Stimulated activated CD8-positive, alpha-beta memory T cell treated with anti-CD3 and anti-CD28 coated beads, Interleukin-2, amount 100 ng/mL, for 48 hours (primary cell): ENCODE measurements at places on chromosomes 1 and 21.

DNA sequence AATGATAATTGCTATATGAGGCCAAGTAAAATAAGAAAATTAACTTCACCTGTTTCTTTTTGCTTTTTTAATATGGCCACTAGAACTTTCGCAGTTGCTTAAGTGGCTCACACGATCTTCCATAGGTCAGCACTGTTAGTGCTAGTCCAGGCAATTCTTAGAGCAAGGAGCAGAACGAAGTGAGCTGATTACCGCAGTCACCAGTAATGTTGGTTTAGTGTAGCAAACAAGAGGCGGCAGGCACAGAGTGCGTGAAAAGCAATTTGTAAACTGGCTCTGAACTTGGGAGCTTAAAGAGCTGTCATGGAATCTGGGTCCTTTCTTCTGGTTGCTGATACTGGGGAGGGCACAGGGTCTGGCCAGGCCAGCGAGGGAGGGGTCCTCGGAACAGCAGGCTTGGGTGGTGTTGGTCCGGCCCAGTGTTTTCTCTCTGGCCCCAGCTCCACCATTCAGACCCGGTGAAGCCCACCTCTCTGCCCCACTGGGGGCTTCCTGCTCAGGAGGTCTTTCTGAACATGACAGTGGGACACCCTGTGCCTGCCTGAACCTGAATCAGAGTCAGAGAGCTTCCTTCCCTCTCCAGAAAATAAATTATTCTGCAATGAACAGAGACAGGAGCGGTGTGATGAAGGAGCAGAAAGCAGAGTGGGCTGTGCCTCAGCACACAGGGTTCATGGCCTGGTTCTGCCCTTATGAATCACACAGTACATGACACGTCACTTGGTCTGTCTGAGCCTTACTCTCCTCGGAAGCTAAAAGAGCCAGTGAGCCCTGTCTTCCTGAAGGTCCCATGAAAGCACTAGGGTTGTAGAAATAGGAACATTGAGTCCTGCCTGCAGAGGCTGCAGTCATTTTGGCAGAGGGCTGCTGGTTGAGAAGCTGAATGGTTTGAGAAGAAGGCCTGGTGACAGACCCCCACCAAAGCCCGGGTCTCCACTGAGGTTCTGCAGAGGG, 11.9 kb downstream of the ETS2 start:
- no peak for DNase-seq

- DNase-seq: no peak
Observed at GRCh38 chr1:62685431-62685859, 2.7 kb downstream of the DOCK7 start.

- DNase-seq: no peak
Observed at GRCh38 chr1:91282695-91283420, 121.8 kb downstream of the HFM1 start.

- no peak for DNase-seq
Observed at GRCh38 chr1:168636642-168637111, 60.3 kb downstream of the XCL1 start.

DNA sequence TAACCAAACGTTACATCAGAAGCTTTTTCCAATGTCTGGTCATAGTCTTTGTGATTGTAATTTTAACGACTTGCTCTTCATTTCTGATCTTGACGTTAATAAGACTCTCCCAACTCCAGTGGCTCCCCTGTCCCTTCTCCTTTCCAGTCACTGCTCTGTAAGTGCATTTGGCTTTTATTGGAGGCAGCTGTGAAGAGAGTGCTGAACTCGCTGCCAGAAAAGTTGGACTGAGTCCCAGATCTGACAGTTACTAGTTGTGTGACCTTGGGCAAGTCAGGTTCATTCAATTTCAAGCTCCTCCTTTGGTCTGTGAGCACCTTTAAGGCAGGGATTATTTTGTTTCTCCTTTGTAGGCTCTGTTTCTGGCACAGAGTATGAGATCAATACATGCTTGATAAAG, 109.6 kb upstream of the TSPAN2 start:
- DNase-seq: no peak
